Urinary bladder (tissue), 4 donors: ENCODE measurements at places on chromosomes 7 and 10. TPM values are rescaled to one million over a fixed set of nuclear protein-coding genes. Genes with fewer than 3 reads are reported as not detected.
A peak's percentile ranks its signal among the peaks of the same experiment; 100 is the strongest.

- no peak for DNase-seq
Measured at GRCh38 chr10:132634241-132634946, 96.8 kb downstream of the INPP5A start.

DNA sequence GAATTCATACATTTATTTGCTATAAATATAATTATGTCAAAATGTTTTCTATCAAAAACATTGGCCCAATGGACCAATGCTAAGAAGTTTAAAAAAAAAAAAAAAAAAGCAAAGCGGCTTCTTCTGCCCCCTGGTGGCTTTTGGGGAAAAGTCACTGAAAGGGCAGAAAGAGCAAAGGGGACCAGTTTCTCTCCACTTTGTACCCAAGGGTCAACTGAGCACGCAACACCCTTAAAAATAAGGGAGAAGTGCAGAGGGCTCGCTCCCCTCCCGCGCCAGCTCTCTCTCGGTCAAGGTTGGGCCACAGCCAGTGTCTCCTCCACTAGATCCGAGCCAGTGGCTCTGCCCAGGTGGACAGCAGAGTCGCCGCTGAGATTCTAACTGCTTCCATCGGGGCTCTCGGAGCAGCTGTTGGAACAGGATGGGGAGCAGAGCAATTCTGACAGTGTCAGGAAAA is 136.4 kb upstream of the FGFR2 start:
- DNase-seq = no peak

Gene AGR3
- 16.8 TPM for total RNA-seq

Gene MUC12
- 1.1 TPM for total RNA-seq

DNA sequence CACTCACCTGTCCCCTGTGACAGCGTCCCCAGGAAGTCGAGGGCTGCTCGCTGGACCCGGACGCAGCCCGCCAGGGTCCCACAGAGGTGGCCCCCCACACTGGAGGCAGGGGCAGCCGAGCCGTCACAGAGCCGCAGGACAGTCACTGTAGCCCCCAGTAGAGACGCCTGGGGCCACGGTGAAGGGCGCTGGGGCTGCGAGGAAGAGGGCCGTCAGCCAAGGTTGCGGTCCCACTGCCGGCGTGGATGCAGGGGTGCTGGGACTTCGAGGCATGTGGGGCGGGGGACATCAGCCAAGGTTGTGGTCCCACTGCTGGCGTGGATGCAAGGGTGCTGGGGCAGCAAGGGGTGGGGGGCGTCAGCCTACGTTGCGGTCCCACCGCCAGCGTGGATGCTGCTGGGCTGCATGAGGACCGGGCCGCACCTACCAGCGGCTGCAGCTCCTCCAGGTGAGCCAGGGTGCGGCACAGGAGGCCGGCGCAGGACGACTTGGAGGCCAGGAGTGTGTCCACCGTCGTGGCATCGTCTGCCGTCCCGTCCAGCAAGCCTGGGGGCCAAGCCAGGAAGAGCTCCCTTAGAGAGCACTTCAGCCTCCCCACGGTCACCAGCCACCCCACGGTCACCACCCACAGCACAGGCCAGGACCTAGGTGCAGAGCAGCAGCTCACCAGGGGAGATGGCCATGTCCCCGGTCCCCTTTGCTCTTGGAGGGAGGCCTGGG is 13.9 kb downstream of the BRAT1 start:
- no peak for DNase-seq

- no peak for DNase-seq
Measured at GRCh38 chr7:107712896-107713295, 31.0 kb upstream of the CBLL1 start.

DNA sequence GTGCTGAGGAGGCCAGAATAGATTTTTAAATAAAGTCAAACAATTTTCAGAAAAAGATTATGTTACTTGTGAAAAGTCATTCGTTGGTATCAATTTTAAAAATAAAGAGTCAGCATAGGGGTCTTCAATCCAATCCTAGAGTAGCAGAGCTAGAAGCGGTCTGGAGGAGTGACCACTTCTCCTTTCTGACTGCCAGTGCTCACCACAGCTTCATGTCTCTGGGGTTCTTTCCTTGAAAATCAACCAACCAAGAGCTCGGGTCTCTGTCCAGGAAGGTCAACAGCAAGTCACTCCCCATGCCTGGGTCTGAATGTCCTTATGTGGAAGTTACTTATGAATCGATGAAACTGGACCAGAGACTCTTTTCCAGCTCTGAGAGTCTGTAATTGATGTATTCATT is 14.3 kb downstream of the PTPRN2 start:
- DNase-seq = no peak

DNA sequence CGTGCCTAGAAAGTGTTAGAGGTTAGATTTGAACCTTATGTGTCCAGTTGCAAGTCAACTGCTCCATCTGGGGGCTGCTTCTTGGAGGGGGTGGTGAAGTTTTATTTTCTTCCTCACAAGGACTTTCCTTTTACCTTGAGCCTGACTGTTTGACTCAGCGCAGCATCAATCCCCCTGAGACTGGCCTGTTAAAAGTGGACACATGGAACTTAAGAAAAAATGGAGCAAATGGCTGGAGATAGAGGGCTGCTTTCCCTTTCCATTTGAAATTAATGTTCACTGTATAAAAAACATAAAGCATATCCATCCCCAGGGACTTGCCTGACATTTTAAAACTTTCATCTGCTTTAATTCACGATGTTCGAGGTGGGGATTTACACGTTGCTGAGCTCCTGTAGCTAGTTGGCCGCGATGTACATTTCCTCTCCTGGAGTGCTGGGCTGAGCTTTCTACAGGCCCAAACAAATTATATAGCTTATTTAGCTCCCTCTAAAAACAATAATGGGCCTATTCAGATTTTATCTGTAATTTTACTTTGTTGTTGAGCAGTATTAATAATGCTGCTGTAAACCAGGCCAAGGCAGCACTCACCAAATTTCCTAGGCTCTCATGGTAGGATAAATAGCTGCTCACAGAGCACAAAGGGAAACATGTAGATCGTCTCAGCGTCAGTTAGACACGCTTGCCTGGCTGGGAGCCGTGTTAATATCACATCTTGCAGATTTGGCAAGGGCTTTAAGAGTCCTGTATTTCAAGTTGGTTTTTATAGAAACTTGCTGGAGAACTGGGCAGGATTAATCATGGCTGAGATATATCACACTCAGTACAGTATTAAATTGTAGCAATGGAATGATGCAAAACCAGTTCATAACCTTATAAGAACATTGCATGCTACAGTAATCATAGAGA is 251.5 kb downstream of the LRMDA start:
- peak; percentile 79 for DNase-seq

DNA sequence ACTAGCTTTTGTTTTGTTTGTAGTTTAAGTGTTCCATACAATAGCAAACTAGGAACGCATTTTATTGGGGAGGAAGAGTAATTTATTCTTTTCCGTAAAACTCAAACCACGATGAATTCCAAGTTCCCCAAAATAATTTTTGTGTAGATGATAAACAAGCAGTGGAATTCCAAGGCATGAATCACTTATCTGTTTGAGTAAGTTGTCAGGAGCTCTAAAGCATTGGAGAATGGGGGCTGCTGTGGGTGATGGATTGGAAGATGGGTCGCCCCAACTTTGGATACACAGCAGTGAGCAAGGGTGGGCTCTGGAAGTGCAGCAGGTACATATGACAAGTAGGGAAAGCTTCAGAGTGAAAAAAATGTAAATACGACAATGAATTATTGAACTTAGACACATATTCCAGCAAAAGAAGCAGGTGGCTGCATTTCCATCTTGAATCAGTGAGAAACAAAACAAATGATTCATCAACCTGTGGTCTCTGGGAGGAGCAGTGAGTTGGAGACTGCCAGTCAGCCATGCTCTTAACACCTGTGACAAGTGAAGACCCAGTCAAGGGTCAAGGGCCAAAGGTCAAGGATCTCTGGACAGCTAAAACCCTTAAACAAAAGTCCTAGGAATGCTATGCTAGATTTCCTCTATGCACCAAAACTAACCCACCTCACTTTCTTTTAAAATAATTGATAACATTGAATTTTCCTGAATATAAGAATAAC is 34.2 kb upstream of the ADRB1 start:
- no peak for DNase-seq

DNA sequence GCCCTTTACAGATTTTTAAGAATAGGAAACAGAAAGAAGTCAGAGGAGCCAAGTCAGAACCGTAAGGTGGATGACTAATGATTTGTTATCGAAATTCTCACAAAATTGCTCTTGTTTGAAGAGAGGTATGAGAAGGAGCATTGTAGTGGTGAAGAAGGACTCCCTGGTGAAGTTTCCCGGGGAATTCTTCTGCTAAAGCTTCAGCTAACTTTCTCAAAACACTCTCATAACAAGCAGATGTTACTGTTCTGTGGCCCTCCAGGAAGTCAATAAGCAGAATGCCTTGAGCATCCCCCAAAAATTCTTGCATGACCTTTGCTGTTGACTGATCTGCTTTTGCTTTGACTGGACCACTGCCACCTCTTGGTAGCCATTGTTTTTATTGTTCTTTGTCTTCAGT is 152.9 kb downstream of the HGF start:
- no peak for DNase-seq

Gene PLA2G12B
- not detected for total RNA-seq

Gene CRHR2
- total RNA-seq = 0.16 TPM

DNA sequence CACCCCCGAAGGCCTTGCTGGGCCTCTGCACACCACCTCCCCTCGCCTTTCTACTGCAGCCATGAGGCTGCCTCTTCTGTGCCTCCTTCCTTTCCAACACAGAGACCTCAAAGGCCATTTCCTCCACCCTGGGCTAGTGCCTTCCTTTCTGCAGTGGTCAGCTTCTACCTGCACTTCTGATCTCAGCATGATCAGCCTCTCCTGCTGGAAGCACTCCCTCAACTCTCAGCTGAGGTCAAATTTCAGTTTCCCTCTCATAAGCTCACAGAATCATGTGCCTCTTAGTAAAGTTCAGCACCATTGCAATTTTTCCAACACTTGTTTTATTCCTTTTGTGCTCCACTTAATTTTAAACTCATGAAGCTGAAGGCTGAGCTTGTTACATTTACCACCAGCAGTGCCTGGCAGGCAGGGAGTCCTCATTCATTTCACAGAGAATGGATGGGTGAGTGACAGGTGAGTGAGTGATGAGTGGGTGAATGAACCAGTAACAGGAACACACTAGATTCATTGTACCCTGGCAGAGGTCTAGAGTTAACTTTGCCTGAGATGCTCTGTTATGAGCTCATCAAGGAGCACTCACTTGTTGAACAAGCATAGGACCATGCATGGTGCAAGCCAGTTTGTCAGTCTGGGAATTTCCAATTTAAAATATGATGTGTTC is 124.0 kb upstream of the PRSS58 start:
- no peak for DNase-seq

Gene TWIST1
- 22.9 TPM for total RNA-seq

DNA sequence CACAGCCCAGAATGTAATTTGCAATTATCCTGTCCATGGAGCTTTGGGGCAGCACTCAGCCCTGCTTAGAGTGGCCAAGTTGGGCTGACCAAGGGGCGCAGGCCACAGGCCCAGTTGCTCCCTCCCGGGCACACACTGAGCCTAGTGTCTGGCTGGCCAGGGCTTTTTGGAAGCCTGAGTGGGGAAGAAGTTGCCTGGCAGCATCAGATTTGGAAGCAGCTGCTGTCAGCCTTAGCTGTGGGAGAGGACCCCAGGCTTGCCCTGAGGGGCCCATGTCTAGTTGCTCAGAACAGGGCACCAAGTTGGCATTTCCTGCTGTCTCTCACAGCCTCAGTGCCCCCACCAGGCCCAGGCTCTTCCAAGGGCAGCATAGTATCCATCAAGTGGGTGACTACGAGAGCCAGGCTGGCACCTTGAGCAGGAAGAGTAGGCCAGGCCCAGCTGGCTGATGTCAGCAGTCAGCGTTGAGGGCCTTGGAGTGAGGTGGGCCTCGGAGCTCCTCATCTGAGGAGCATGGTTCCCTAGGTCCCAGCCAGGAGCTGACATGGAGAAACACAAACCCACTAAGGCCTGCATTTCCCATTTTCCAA is 14.4 kb downstream of the ANTXRL start:
- no peak for DNase-seq

DNA sequence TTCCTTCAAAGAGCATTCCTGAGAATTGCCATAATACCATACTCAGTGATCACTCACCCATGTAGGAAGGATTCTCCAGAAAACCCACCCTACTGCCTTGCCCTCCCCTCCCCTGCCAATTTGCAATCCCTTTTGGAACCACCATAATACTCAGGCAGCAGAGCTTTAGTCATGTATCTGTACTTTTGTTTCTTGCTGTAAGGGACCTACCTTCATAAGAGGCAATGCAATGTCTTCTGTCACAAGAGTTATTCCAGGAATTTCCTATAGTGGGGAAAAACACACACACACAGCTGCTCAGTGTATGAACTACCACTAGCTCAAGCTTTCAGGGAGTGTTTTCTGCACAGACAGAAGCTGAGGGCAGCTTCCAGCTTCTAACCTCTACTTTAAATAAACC is 67.0 kb downstream of the GSAP start:
- DNase-seq = no peak

Gene PDE1C
- total RNA-seq = 20.4 TPM

DNA sequence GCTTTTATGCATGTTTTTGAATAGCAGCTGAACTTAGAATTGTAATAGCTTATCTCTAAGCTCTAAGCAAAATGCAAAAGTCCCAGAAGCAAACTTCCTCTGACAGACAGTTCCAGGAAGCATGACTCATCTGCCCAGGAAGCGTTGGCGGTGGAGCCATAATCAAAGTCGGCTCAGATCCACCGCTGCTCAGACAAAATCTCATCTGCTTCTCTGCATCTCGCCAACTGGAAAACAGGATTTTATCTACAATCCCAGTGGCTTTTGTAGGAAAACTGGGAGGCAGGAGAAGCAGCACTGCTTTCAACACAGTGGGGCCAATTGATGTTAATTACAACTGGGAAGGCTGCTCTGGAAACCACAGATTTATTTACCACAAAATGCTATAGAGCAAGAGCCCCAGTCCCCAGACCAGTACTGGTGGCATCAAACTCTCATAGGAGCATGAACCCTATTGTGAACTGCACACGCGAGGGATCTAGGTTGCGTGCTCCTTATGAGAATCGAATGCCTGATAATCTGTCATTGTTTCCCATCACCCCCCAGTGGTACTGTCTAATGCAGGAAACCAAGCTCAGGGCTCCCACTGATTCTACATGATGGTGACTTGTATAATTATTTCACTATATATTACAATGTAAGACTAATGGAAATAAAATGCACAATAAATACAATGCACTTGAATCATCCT is 99.9 kb downstream of the CUBN start:
- peak; percentile 46 for DNase-seq

- DNase-seq = peak; percentile 80
Measured at GRCh38 chr10:3782451-3783315, 2.3 kb downstream of the KLF6 start.

DNA sequence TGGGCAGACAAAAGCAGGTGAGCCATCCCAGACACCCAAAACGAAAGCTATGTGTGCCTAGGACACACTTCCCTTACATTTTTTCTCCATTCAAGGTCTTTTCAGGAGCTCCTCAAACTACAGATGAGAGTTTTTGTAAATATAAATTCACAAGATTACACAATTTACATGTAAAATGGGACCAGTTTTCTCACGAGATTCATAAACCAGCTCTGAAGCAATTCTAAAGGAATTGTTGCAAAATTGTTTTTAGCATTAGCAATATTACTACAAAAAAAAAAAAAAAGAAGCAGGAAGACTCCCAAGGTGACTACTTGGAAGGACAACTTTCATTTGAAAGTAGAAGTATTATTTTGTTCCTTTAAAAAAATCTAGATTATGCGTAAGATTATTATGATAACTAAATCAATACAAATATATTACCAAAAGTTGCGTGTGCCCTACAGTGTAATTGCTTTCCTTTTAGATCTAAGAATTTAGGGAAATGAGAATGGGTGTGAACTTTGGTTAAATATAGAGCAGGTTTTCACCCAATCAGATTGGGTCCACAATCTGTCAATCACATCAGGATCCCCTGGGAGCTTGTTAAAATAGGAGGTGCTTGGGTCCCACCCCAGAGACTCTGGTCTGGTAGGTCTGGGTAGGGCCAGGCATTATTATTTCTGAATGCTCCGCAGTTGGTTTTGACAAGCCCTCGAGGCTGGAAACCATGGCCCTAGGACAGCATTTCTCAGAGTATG is 72.2 kb downstream of the TBXAS1 start:
- DNase-seq = no peak
